GM04504 (cell line): ENCODE measurements at places on chromosomes 3 and 15.

DNA sequence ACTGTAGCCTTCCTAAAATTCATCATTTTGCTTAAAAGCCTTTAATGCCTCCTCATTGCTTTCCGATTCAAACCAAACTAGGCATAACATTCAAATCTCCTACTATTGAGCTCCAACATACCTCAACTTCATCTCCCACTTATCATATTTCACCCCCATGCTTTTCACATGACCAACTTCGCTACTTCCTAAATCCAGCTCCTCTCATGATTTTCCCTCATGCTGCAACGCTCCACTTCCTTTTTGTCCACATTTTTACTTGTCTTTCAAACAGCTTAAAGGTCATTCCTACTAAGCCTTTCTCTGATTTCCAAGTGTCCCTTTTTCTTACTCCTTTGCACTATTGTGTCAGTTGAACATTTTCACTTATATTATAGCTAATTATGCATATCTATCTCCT, 20.3 kb upstream of the ANXA2 start:
- DNase-seq: no peak

- no peak for DNase-seq
Observed at GRCh38 chr3:155553780-155554179, 191.1 kb downstream of the PLCH1 start.

DNA sequence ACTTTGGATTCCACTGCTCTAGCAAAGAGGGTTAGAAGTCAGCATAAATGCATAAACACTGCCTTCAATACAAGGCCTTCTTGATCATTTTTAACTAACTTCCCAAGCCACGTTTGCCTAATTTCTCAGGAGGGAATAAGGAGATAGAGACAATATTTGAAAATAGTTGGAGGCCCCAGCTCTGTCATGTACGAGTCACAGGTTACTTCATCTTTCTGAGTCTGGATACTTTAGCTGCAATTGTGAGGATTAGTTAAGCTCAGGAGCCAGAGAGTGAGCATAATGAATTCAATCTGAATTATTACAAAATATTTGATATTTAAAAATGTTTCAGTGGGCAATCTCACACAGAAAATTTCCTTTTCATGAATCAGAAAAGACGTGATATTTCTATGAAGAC, 298.9 kb downstream of the SHOX2 start:
- no peak for DNase-seq

GRCh38 chr15:39579487-39580116, 1.3 kb upstream of the THBS1 start:
- DNase-seq: no peak

GRCh38 chr3:121228971-121229370, 316.8 kb downstream of the POLQ start:
- no peak for DNase-seq

GRCh38 chr3:140187028-140187427, 252.0 kb downstream of the CLSTN2 start:
- DNase-seq: no peak

DNA sequence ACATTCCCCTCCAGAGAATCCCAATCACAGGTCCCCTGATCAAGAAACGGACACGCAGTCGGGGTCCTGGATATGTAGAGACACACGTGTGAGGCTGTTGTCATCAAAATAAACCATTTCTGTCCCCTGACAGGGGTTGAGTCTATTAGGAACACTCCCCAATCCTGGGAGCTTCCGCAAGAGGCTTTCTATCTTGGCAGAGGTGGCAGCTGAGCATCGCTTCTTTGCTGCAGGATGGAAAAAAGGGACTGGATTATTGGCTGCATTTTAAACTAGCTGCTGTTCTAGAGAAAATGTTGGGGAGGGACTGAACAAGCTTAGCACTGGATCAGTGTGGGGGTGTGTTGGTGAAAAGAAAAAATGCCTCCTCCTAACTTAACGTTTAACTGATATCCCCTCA, 2.5 kb upstream of the CNTN4 start:
- no peak for DNase-seq

DNA sequence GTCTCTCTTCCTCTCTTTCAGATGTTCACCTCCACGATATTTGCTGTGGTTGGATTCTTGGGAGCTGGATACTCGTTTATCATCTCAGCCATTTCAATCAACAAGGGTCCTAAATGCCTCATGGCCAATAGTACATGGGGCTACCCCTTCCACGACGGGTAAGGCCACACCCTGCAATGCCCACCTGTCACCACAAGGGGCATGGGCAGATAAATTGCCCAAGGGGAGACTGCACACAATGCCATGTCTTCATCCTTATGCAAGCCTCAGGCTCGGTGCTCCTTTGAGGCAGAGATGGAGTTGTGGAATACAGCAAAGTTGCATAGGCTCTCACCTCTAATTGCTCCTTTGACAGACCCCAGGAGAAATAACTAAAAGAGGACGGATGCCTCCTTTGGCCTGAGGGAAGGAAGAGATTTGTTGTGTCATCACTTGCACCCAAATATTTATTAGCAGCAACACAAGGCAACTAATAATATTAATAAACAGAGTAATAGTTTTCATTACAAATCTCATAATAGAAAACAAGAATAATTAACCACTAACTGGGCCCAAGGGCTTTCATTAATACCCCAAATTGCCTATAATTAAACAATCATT, 13.2 kb downstream of the TM4SF4 start:
- DNase-seq: no peak

GRCh38 chr15:64530472-64530871, 70.1 kb downstream of the ZNF609 start:
- DNase-seq: no peak

DNA sequence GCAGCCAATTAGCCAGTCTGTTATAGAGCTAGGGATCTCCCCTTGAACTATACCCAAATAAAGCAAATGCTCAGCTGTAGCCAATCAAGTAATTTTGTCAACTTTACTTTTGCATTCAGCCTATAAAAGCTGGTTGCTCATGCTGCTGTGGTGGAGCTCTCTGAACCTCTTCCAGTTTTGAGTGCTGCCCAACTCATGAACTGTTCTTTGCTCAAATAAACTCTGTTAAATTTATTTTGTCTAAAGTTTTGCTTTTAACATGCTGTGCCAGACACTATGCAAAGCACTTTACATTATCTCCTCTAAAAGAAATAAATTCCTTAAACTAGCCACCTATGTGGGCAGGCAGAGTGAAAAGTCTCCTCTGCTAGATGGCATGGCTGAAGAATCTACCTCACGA, 51.6 kb upstream of the PXYLP1 start:
- DNase-seq: no peak

DNA sequence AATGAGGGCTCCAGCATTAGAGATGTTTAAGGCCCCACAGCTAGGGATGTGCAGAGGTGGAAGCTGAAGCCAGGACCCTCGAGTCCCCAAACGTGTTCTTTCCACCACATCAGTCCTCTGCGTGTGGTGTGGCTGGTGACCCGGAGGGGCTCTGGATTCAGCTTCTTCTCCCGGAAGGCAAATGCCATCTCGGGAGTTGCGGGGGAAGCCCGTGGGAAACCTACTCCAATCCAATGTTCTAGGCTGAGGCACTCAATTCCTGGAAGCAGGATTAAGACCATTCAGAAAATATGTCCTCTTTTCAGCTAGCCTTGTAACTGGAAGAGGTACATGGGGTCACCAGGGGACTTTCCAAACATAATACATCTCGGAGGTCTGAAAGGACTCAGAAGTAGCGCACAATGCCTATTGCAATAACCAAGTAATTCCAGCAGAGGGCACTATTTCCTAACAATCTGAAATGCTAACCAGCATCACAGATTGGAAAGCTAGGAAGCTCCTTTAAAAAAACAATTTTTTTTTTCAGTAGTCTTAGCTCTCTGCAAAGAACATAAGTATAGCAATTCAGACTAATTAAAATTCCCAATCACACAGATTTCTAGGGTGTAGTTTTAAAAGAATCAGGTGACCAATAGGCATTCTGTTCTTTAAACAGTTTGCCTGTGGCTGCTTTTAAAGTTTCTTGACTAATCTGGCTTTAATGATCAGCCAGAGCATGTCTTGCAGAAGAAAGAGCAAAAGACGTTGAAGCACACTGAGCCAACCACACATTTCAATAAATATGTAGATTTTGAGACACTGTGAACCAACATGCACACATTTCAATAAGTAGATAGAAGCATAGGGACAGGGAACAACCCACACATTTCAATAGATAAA, 36.1 kb downstream of the BNC1 start:
- DNase-seq: peak; percentile 46

- DNase-seq: no peak
Observed at GRCh38 chr15:86235667-86236066, 156.0 kb downstream of the AGBL1 start.

GRCh38 chr3:107796791-107797190, 274.0 kb downstream of the BBX start:
- no peak for DNase-seq

- DNase-seq: no peak
Observed at GRCh38 chr15:29538044-29538443, 268.4 kb upstream of the NSMCE3 start.

GRCh38 chr3:64104691-64105111, 81.4 kb upstream of the PSMD6 start:
- DNase-seq: no peak

GRCh38 chr3:168495270-168495669, 399.5 kb upstream of the GOLIM4 start:
- DNase-seq: no peak

- DNase-seq: peak; percentile 27
Observed at GRCh38 chr3:78754066-78754743, 1013.6 kb downstream of the ROBO1 start.
